ENCODE measurements at places on chromosomes 5 and 9.

- no peak for DNase-seq
These were observed 387.7 kb downstream of the TLR4 start for GRCh38 chr9:118091711-118092500.

GRCh38 chr5:1808439-1808838 is 7.2 kb downstream of the NDUFS6 start:
- no peak for DNase-seq

GRCh38 chr5:140141241-140141640 is 15.5 kb downstream of the IGIP start:
- DNase-seq = no peak

DNA sequence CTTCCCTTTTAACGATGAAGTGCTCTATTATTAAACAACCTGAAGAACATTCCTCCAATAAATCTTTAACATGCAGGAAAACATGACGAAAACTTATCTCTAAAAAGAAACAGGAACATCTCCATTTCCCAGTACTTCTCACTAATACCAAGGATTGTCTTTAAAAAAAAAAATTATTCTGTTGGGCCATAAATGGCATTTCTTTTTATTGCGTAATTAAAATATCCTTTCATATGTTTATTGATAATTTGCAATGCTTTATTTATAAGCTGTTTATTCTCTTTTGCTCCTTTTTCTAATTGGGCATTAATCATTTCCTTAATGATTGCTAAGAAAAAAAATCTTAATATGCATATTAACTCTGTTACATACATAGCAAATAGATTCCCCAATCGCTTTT is 18.9 kb downstream of the LIFR start:
- no peak for DNase-seq

DNA sequence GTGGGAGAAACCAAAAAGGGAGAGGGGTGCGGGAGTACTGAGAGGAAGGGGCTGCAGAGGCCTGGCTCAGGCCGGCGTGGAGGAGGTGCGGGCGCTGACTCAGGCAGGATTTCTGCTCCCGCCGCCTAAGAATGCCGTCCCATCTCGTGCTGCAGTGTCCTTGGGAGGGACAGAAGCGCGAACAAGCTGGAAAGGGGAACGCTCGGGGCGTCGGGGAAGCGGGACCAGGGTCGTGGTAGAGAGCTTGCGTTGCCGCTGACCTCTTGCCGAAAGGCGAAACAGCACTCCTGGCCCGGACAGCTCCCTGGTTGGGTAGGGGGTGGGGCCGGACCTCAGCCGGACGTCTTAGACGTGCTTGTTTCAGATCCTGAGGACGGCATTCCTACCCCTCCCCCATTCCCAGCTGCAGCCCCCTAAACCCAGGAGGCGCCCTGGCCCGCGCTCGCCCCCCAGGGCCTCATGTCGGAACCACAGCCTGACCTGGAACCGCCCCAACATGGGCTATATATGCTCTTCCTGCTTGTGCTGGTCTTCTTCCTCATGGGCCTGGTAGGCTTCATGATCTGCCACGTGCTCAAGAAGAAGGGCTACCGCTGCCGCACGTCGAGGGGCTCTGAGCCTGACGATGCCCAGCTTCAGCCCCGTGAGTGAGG is 1.1 kb downstream of the RELL2 start:
- no peak for DNase-seq

- no peak for DNase-seq
These were observed 204.1 kb downstream of the DEPDC1B start for GRCh38 chr5:60495644-60496520.

GRCh38 chr9:20111173-20111843 is 322.5 kb upstream of the SLC24A2 start:
- no peak for DNase-seq

GRCh38 chr9:28287455-28287854 is 714.2 kb upstream of the C9orf72 start:
- DNase-seq = no peak

DNA sequence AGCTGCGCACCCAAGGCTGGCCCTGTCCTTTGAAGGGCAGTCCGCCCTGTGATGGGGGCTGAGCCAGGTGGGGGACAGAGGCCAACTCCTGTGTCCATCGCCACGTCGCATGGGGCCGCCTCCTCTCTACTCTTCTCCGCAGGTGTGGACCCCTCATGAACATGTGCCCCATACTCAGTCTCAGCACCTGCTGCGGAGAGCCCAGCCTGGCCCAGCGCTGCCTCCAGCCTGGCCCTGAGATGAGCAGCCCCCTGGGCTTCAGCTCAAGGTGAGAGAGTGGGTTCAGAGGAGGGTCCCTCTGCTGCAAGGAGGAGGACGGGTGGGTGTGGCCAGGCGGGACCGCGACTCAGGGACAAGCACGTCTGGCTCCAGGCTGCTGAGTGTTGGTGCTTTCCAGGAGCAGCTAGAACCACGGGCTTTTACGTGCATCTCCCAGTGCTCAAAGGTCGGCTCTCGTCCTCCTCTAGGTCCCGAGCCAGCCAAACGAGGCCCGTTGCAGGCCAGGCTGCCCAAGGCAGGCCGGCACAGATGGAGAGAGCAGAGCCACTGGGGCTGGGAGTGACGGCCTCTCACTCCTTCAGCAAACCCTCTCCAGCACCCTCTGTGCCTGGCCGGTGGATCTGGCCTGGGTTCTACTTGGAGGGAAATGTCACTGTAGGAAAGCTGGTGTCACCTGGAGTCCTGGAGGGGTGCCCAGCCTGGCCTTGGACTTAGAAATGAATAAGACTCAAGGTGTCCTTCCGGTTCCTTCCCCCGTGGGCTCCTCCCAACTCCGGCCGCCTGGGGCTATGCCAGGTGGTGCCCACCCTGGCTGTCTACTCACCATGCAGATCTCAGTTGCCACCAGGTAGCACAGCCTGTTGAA is 48.9 kb upstream of the RNF130 start:
- DNase-seq = no peak

DNA sequence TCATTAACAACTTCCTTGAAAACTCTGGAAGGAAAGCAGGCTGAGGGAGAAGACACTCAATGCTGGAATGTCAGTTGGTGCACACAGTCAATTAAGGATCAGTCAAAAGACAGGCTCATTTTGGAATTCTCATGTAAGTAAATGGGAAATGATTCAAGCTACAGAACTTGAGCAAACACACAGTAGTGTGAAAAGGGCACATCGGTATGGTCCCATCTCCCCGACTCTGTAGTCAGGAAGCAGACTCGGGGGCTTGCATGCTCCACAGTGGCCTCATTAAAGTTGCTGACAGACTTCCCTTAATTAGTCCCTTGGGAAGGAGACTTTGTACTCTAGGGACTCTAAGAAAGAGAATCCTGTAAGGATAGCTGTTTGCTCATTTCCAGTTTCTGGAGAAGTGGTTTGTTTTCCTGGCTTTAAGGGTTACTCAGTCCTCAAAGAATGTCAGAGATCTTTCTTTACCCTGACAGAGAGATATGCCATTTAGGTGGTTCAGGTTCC is 339.2 kb downstream of the ADAMTS6 start:
- no peak for DNase-seq

- DNase-seq = no peak
These were observed 1.3 kb downstream of the RANBP3L start for GRCh38 chr5:36300191-36300926.

DNA sequence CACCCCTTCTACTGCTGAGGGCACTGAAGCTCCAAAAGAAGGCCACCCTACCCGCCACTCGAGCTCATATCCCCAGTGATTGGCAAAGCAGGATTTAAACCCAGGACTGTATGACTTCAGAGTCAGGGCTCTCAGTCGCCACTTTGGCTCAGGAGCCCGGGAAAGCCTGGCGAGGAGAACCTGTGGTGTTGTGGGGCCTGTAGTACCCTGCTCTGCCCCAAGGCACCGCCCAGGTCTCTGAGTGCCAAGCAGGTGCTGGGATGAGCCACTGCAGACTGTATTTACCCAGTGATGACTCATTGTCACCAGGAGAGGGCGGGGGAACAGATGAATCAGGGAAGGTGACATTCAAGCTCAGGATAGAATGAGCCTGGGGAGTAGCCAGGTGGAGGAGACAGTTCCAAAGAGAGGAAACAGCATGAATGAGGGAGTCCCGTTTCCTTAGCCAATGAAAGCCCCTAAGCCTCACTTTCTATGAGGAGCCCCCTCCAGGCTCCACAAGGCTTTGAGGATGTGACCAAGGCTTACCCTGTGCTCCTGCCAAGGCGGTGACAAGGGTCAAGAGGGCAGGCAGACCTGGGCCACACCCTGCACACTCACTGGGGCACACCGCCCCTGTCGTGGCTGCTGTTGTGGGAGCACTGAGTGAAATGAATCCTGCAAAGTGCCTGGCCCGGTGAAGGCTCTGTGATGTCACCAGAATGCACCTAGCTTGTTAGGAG is 17.8 kb upstream of the DPM2 start:
- DNase-seq = peak; percentile 88

GRCh38 chr9:135718616-135719015 is 16.6 kb downstream of the KCNT1 start:
- DNase-seq = no peak

- no peak for DNase-seq
These were observed 91.9 kb upstream of the SH3PXD2B start for GRCh38 chr5:172546196-172546595.
